Ovary (tissue), 10 donors: ENCODE measurements at places on chromosomes 3 and 15. TPM values are rescaled to one million over a fixed set of nuclear protein-coding genes. Genes with fewer than 3 reads are reported as not detected.

GRCh38 chr3:29318251-29318650 is 37.4 kb downstream of the RBMS3 start:
- no peak overlapping the region for H3K27ac ChIP-seq
- peaks cover 15% of the 10 kb centered on the region for H3K4me1 ChIP-seq
- no peak for DNase-seq
- H3K4me3 ChIP-seq = no peak overlapping the region
- H3K27me3 ChIP-seq = no peaks in the 10 kb centered on the region
- no peaks in the 10 kb centered on the region for H3K36me3 ChIP-seq

DNA sequence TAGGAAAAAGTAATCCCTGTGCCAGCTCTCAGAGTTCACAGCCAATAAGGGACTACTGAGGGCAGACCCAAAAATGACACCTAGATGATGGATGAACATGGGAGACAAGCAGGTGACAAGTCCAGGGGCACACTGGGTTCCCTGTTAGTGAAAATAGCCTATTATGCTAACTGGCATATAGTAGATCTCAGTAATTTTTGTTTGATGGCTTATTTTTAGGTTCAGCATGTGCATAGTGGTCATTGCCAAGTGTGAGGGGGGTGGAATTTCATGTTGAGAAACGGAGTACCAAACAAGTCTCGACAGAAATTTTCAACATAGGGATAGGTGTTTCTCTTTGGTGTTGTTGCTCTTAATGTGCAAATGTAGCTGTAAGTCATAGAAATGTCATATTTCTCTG is 6.4 kb upstream of the ITGB5 start:
- H3K4me3 ChIP-seq = no peak overlapping the region
- no peaks in the 10 kb centered on the region for H3K36me3 ChIP-seq
- no peaks in the 10 kb centered on the region for H3K27me3 ChIP-seq
- DNase-seq = no peak

GRCh38 chr3:191135175-191135574 is 63.9 kb upstream of the OSTN start:
- no peaks in the 10 kb centered on the region for H3K4me1 ChIP-seq
- no peak for DNase-seq
- H3K27ac ChIP-seq = no peak overlapping the region
- no peaks in the 10 kb centered on the region for H3K27me3 ChIP-seq
- H3K4me3 ChIP-seq = no peak overlapping the region

DNA sequence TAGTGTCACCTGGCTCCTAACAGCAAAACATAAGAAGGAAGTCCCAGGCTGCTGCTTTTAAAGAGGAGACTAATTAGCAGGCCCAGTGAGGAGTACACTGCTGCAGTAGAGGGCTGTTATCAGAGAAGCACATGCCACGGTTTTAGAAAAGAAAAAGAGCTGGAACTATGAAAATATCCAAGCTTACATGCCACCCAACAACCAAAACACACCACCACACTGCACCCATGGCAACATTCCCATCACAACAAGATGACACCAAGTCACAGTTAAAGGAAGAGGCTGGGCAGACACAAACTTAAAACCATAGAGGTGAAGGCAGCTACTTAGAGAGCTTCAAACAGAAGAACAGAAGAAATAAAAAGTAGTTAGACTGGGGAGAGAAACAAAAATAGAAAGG is 37.0 kb downstream of the NPTN start:
- H3K36me3 ChIP-seq = no peaks in the 10 kb centered on the region
- DNase-seq = no peak
- H3K4me3 ChIP-seq = no peak overlapping the region
- H3K27ac ChIP-seq = no peak overlapping the region
- H3K4me1 ChIP-seq = peaks cover 20% of the 10 kb centered on the region

P3H2 gene
- 10.6 TPM for total RNA-seq

ATP10A gene
- total RNA-seq = 0.53 TPM

GRCh38 chr3:196409409-196409808 is 22.8 kb downstream of the UBXN7 start:
- no peaks in the 10 kb centered on the region for H3K27me3 ChIP-seq
- H3K36me3 ChIP-seq = no peaks in the 10 kb centered on the region
- DNase-seq = no peak
- peaks cover 4% of the 10 kb centered on the region for H3K4me1 ChIP-seq
- no peak overlapping the region for H3K4me3 ChIP-seq

DNA sequence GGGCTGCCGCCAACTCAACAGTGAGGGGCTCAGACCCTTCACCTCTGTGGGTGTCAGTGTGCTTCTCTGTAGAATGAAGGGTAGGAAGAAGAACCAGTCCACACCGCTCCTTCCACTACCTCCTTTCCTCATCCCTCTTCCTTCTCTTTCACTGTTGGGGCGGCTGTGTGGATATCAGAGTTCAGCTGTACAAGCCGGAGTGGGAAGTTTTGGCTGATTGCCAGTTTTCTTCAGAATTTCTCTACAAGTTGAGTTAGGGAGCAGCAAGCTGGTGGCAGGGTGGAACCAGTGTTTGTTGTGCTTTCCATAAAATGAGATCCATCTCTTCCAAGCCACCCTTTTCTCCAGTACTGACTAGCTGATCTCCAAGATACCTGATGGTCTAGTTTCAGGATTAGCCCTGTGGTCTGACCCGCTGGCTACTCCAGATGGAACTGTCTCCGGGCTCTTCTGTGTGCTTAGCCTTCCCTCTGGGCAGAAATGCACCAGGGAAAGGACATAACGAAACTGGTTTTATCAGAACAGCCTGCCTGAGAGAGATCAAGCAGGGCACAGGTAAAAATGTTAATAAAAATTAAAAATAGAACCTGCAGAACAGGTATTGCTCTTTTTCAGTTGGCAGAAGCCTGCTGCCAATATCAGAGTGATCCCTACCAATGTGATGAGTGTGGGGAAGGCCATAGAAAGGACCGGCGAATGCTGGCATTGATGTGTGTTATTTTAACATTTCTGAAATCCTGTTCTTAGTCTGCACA is 169.9 kb upstream of the TSC22D2 start:
- H3K27ac ChIP-seq = no peak overlapping the region
- H3K4me3 ChIP-seq = no peak overlapping the region
- no peaks in the 10 kb centered on the region for H3K4me1 ChIP-seq
- DNase-seq = no peak
- no peaks in the 10 kb centered on the region for H3K27me3 ChIP-seq

GRCh38 chr3:88742674-88743507 is 364.5 kb upstream of the EPHA3 start:
- no peaks in the 10 kb centered on the region for H3K4me1 ChIP-seq
- DNase-seq = no peak
- H3K27me3 ChIP-seq = no peaks in the 10 kb centered on the region
- no peak overlapping the region for H3K4me3 ChIP-seq

DNA sequence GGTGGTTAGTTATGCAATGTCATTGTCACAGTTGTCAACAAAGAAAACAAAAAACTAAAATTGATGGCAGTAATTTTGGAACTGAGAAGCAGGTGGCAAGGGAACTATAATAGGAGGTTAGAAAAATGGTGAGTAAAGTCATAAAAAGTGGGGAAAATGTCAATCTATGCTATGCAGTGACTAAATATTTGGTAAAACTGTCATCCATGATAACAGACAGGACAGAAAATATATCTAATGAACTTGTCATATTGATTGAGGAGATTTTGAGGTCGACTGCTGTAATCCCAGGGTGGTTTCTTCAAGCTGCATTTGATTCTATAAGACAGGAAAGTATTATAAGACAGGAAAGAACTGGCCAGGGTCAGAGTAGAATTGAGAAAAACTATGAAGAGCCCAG is 998.4 kb downstream of the IGSF11 start:
- no peak for DNase-seq
- H3K27me3 ChIP-seq = no peaks in the 10 kb centered on the region
- no peak overlapping the region for H3K4me3 ChIP-seq

DNA sequence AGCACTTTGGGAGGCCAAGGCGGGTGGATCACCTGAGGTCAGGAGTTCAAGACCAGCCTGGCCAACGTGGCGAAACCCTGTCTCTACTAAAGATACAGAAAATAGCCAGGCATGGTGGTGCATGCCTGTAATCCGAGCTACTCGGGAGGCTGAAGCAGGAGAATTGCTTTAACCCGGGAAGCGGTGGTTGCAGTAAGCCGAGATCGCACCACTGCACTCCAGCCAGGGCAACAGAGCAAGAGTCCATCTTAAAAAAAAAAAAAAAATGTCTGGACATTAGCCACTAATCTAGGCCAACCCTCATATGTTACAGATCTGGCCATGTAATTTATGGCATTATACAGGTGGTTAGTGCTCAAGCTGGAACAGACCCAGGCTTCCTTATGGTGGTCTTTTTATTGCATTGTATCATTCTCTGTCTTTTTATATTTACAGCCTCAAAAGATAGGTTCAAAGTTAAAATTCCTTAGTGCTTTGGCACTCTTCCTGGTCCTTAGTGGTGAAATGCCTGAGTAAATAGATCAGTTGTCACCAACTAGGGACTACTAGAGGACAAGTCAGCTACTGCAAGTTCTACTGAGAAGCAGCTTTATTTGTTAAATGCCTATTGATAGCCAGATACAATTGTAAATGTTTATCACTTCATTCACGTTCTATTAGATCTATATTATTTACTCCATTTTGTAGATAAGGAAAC is 16.0 kb downstream of the STARD9 start:
- H3K4me3 ChIP-seq = no peak overlapping the region
- H3K4me1 ChIP-seq = peaks cover 9% of the 10 kb centered on the region
- no peaks in the 10 kb centered on the region for H3K27me3 ChIP-seq
- H3K27ac ChIP-seq = no peak overlapping the region
- no peaks in the 10 kb centered on the region for H3K36me3 ChIP-seq

DNA sequence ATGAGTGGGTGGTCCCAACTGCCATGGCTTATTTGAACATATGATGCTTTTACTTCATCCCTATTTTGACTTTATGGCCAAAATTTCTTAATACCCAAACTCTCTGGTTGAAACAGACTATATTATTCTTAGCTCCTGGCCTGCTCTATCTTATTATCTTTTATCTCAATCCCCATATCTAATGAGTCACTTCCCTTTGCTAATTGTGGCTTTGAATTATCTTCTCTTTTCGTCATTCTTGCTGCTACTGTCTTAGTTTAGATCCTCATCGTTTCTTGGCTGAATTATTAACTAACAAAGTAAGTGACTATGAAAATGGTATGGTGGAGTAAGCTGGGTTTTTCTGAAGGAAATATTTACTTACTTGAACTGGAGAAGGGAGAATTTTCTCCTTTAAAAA is 28.2 kb upstream of the DNAJC19 start:
- H3K27ac ChIP-seq = no peak overlapping the region
- DNase-seq = no peak
- peaks cover 4% of the 10 kb centered on the region for H3K27me3 ChIP-seq
- no peaks in the 10 kb centered on the region for H3K4me1 ChIP-seq
- no peak overlapping the region for H3K4me3 ChIP-seq
